ENCODE measurements at places on chromosomes 12 and 14. TPM values are rescaled to one million over a fixed set of nuclear protein-coding genes. Genes with fewer than 3 reads are reported as not detected.

The CCDC177 gene
- not detected for total RNA-seq

The LRRK2 gene
- 1.1 TPM for total RNA-seq

The PTCSC3 gene
- total RNA-seq, result not detected

The ERBB3 gene
- total RNA-seq, result 2.5 TPM

The PLCZ1 gene
- not detected for total RNA-seq

DNA sequence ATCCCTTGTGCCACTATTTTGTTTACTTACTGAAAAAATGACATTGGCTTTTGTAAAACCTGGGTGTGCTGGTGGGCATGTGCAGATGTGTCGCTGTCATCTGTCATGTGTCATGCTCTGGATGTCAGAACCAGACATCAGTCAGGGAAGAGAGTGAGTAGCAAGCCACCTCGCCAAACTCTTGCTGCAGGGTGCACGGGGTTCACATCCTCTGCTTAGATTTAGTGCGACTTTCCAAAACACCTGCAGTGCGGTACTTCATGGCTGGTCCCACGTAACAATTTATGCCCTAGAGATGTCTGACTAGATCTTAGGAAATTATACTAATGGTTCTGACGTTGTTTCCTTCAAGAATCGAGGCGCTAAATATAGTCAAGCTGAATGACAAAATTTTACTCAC, 106.7 kb downstream of the CRADD start:
- DNase-seq, result no peak

DNA sequence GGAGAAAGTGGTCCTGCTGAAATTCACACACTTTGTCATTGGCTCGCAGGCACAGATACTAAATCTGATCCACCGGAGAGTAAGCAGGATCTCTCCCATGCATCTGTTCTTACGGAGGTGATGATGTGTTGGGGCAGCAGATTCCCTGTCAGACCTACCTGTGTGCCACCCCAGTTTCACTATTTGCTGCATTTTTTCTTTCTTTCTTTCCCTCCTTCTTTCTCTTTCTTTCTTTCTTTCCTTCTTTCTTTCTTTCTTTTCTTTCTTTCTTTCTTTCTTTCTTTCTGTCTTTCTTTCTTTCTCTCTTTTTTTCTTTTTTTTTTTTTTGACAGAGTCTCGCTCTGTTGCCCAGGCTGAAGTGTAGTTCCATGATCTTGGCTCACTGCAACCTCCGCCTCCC, 37.4 kb downstream of the WSCD2 start:
- DNase-seq, result no peak

- DNase-seq, result no peak
Observed at GRCh38 chr12:68856510-68856909, 48.5 kb downstream of the MDM2 start.

DNA sequence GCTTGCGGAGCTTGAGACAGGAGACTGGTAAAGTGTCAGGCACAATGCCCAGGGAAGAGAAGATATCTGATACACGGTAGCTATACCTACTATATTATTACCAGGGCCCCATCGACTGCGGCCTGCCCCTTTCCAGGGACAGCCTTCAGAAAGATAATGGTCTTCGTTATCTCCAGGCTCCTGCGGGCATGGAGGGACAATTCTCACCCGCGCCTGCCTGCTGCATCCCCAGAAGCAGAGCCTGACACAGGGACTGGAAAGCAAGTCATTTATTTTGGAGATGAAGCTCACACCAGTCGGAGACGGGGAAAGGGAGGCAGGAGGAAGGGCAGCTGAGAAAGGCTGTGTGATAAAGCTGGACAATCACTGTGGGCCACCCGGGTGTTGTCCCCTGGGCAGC, 67.9 kb upstream of the FAM222A start:
- DNase-seq, result no peak

DNA sequence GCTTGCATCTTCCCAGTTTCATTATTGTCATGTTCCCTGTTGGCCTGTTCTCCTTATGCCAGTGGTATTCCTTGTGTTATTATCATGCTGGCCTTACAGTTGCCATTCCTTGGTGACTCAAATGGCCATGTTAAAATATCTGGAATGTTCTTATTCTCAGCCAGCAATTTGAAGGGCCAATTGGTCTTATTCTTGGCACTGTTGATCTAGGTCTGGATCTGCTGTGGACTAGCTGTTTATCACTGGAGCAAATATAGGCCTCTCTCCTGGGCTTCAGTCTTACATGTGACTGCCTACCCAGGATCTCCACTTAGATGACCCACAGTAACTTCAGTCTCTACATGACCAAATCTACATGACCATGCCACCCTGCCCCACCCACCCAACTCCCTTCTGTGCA, 5.4 kb downstream of the CIPC start:
- DNase-seq, result no peak

DNA sequence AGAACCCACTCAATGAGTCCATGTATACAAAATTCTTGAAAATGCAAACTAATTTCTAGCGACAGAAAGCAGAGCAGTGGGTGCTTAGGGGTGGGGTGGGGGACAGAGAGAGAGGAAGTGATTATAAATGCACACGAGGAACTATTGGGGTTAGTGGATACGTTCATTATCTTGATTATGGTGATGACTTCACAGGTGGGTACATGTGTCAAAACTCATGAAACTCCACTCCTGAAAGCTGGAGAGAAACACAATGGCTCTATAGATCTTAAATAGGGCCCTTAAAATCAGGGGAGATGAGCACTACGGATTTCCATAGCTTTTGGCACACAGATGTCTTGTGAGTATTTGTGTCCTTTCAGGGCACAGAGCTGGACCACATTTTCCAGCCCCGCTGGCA, 59.9 kb downstream of the STON2 start:
- no peak for DNase-seq

DNA sequence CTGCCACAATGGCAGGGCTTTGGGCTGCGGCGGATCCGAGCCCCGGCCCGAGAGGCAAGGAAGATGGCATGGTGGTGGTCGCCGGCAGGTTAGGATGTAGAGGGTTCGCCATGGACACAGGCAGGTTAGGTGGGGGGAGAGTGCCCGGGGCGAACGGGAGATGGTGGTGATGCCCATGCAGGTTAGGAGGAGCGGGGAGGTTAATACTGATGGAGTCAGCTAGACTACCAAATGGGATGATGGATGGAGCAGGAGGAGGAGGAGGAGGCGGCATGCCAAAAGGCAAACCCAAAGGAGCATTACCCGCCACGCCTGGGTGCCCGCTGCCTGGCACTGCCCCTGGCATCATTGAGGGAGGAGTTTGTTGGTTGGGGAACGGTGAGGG, 6.2 kb downstream of the MYL6 start:
- no peak for DNase-seq
